Putamen (tissue), 1 donor: ENCODE measurements at places on chromosomes 2 and 18.

DNA sequence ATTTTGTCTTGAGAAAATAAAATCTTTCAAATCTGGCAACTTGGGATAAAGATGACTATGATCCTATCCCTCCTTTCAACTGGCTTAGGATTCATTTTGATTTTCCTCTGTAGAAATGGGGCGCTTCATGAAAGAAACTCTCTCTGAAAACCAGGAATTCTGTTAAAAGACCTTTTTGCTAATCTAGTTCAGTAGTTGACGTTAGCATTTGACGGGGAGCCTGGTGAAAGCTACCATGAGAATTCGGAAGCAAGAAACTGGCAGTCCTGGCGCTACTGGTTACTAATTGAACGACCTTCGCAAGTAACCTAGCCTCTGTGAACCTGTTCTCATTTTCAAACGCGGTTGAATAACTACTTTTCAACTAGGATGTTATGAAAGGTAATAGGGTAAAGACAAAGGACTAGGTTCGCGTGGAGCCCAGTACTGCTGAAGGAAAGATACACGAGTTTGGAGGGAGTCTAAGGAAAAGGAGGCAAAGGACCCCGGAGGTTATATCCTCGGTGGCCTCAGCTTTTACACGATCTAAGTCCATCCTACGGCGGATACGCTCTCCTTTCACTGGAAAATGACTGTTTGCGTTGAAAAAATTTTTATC lies 604 bp upstream of the STK11IP start:
- no peak for DNase-seq

GRCh38 chr2:103364177-103364576 lies 602.3 kb downstream of the TMEM182 start:
- DNase-seq = no peak

DNA sequence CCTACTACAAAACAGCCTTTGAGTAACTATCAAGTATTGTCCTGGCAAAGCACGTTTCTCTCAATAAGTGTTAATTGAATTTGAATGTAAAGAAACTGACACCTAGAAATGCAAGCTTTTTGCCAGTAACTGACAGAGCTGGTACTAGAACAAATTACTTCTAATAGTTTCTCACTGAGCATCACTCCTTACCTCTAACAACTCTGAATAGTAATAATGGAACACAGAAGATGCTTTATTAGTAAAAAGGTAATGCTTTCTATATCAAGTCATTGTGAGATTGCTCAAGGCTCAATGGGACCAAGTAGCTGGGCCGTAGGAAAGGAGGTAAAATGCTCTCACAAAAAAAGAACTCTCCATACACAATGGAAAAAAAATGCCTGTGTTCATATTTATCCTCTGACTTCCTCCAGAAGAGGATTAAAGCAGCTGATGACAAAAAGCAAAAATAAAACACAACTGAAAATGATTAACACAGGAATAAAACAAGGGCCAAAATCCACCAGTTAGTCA lies 11.8 kb downstream of the RASGRP3 start:
- no peak for DNase-seq

GRCh38 chr2:153819501-153819900 lies 52.2 kb upstream of the GALNT13 start:
- no peak for DNase-seq

GRCh38 chr2:191835539-191836350 lies 11.1 kb downstream of the CAVIN2 start:
- no peak for DNase-seq
